Sigmoid colon (tissue), 7 donors: ENCODE measurements at places on chromosomes 5 and 9. TPM values are rescaled to one million over a fixed set of nuclear protein-coding genes. Genes with fewer than 3 reads are reported as not detected.

DNA sequence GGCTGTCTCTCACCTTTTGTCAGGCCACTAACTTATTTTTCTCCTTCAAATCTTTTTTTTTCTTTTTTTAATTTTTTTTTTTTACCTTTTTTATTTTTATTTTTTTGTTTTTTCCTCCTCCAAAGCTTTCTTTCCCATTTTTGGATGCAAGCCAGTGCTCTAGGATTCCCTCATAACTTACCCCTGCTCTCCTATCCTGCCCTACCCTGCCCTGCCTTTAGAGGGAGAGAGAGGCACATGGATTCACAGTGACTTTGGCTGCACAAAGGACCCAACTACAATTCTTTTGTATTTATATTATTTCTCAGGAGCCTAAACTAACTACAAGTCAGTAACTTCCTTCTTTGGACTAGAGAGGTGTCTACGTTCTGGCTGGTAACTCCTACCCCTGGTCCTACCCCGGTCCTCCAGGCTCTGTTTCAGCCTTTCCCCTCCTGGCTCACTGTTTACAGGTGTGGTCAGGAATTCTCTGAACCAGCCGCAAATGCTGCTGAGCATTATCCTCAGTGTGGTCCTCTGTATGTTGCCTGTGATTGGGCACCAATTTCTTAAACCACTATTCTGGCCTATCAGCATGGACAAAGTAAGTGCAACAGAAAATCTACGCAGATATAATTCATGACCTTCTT is 8.4 kb upstream of the RUSC2 start:
- H3K4me3 ChIP-seq = no peak overlapping the region
- no peak overlapping the region for H3K27ac ChIP-seq
- H3K36me3 ChIP-seq = no peaks in the 10 kb centered on the region
- no peaks in the 10 kb centered on the region for H3K4me1 ChIP-seq
- peak; percentile 79 for DNase-seq

GRCh38 chr5:80654054-80654390 is 430 bp upstream of the MSH3 start:
- DNase-seq = no peak
- peaks cover 18% of the 10 kb centered on the region for H3K4me1 ChIP-seq
- H3K4me3 ChIP-seq = peak overlapping the region; percentile 75
- H3K27ac ChIP-seq = peak overlapping the region; percentile 89

TXNDC8 gene
- total RNA-seq = not detected

GRCh38 chr9:101635473-101635872 is 40.7 kb upstream of the PPP3R2 start:
- H3K27ac ChIP-seq = no peak overlapping the region
- H3K27me3 ChIP-seq = no peaks in the 10 kb centered on the region
- no peaks in the 10 kb centered on the region for H3K36me3 ChIP-seq
- H3K4me3 ChIP-seq = no peak overlapping the region
- DNase-seq = no peak
- H3K4me1 ChIP-seq = no peaks in the 10 kb centered on the region

OSMR gene
- 37.2 TPM for total RNA-seq

DNA sequence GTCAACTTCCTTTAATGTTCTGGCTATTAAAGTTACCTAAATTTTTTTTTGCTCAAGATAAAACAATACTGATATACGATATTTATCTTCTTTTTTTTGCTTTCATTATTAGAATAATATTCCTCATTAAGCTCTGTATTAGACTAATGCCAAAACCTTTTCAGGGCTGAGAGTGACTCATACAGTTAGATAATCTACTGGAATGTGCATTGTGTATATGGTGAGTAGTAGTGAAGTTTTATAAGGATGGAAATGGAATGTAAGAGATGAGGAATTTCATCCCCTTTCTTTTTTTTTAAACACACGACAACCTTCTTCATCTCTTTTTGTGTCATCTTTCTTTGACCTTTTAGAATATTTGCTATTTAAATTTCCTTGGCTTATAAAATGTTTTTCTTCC is 268.6 kb downstream of the ISL1 start:
- H3K4me1 ChIP-seq = no peaks in the 10 kb centered on the region
- H3K4me3 ChIP-seq = no peak overlapping the region
- no peak overlapping the region for H3K27ac ChIP-seq
- H3K27me3 ChIP-seq = no peaks in the 10 kb centered on the region

DNA sequence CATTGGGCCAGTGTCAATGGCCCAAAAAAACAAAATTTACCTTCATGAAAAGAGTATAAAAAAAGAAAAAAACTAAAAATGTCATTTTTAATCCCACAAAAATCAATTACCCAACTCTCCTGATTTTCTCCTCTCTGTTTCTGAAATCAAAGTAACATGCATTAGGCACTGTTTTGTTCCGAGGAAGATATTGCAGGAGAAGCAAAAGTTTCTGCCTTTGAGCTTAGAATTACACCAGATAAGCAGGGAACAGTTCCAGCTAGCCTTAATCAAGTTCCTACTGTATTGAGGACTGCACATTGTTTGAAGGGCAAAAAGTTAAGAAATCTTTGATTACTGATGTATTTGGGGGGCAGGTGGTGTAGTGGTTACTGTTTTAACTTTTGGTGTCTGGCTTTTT is 1.1 kb upstream of the PRKAA1 start:
- H3K27me3 ChIP-seq = no peaks in the 10 kb centered on the region
- peak overlapping the region; percentile 99 for H3K27ac ChIP-seq
- peak overlapping the region; percentile 99 for H3K4me3 ChIP-seq

GRCh38 chr9:131477816-131478419 is 24.8 kb upstream of the POMT1 start:
- peaks cover 17% of the 10 kb centered on the region for H3K4me1 ChIP-seq
- H3K4me3 ChIP-seq = no peak overlapping the region
- DNase-seq = no peak
- H3K36me3 ChIP-seq = peaks cover 81% of the 10 kb centered on the region

GRCh38 chr5:1768283-1769000 is 31.2 kb downstream of the MRPL36 start:
- H3K27me3 ChIP-seq = no peaks in the 10 kb centered on the region
- H3K4me1 ChIP-seq = no peaks in the 10 kb centered on the region
- no peak overlapping the region for H3K27ac ChIP-seq
- peak; percentile 62 for DNase-seq

- H3K4me3 ChIP-seq = no peak overlapping the region
- no peak overlapping the region for H3K27ac ChIP-seq
- no peaks in the 10 kb centered on the region for H3K27me3 ChIP-seq
- no peaks in the 10 kb centered on the region for H3K4me1 ChIP-seq
These were observed 53.1 kb downstream of the RNF130 start for GRCh38 chr5:180018347-180019060.

WNK2 gene
- total RNA-seq = 95.8 TPM

- H3K36me3 ChIP-seq = no peaks in the 10 kb centered on the region
- no peak overlapping the region for H3K27ac ChIP-seq
- no peaks in the 10 kb centered on the region for H3K27me3 ChIP-seq
- H3K4me3 ChIP-seq = no peak overlapping the region
These were observed 146.8 kb upstream of the TBC1D2 start for GRCh38 chr9:98402019-98402840.

GRCh38 chr9:78097541-78097940 is 65.9 kb upstream of the GNAQ start:
- no peak overlapping the region for H3K27ac ChIP-seq
- no peaks in the 10 kb centered on the region for H3K36me3 ChIP-seq
- no peak for DNase-seq
- no peak overlapping the region for H3K4me3 ChIP-seq
- H3K27me3 ChIP-seq = no peaks in the 10 kb centered on the region

DNA sequence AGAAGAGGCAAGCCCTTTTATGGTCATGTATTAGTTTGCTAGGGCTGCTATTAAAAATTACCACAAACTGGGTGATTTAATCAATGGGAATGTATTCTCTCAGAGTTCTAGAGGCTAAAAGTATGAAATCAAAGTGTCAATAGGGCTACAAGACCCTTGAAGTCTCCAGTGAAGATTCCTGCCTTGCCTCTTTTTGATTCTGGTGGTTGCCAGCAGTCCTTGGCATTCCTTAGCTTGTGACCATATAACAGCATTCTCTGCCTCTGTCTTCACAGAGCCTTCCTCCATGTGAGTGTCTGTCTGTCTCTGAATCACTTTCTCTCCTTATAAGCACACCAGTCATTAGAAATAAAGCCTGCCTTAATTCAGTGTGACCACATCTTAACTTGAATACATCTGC is 282.7 kb downstream of the KCNN2 start:
- no peaks in the 10 kb centered on the region for H3K4me1 ChIP-seq
- DNase-seq = no peak
- H3K27ac ChIP-seq = no peak overlapping the region
- H3K27me3 ChIP-seq = no peaks in the 10 kb centered on the region
- no peak overlapping the region for H3K4me3 ChIP-seq

DNA sequence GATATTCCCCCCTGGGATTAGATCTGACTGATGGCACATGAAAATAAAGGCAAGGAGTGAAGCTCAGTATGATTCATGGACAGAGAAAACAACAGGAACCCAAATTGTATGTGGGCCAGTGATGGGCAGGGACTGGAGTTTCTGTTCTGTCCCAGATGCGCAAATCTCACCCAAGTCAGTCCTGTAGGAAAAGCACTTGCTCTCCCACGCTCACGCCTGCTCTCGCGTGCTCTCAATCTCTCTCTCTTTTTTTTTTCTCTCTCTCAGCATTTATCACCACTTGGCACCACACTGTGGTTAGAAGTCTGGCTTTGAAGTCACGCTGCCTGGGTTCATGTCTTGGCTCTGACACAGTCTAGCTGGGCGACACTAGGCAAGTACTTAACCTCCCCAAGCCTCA is 106.5 kb upstream of the LRRTM2 start:
- no peak for DNase-seq
- H3K4me1 ChIP-seq = no peaks in the 10 kb centered on the region
- no peak overlapping the region for H3K4me3 ChIP-seq
- H3K27ac ChIP-seq = no peak overlapping the region
- H3K36me3 ChIP-seq = no peaks in the 10 kb centered on the region

DNA sequence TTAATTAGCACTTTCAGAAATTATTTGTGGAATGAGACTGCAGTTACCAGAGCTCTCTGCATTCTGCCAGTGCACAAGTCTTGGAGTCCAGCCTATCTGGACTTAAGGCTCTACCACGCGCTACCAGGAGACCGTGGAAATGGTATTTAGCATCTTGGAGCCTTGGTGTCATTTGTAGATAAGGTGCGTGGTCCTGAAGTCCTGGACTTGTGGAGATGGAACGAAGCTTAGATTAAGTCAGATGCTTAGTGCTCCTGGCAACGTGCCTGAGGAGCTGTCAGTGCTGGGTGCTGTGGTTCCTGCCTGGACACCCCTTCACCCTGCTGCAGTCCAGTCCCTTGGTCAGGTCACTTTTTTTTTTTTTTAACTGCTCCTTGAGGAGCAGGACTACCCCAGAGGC is 59.7 kb downstream of the RCL1 start:
- no peaks in the 10 kb centered on the region for H3K36me3 ChIP-seq
- DNase-seq = no peak
- H3K27ac ChIP-seq = no peak overlapping the region
- no peaks in the 10 kb centered on the region for H3K27me3 ChIP-seq
- no peaks in the 10 kb centered on the region for H3K4me1 ChIP-seq

DNA sequence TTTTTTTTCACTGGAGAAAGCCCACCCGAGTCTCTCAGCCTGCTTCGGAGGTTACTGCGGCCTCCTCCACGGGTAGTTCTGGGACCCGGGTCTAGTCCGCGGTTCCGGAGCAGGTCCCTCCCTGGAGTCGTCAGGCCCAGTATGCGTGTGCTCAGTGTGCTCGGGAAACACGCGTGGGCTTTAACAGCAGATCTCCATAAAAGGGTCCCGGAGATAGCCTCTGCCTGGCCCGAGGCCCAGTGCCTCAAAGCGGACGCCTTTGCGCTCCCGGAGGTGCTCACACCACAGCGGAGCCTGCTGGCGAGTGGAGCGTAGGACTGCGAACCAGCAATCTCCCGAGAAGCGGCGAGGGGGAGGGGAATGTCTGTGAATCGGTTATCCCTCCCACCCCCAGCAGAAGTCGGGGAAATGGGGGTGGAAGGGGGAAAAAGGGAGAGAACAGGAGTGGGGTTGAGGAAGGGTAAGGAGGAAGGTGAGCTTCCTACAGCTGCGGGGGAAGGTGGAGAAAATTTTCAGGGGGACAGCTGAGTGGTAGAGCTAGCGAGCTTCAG is 28.7 kb downstream of the CDKN2A start:
- peaks cover 84% of the 10 kb centered on the region for H3K27me3 ChIP-seq
- no peaks in the 10 kb centered on the region for H3K36me3 ChIP-seq
- H3K4me3 ChIP-seq = peak overlapping the region; percentile 37

BAAT gene
- not detected for total RNA-seq

GRCh38 chr9:5205071-5205470 is 19.6 kb upstream of the INSL6 start:
- no peak for DNase-seq
- no peak overlapping the region for H3K4me3 ChIP-seq
- H3K36me3 ChIP-seq = no peaks in the 10 kb centered on the region
- no peaks in the 10 kb centered on the region for H3K27me3 ChIP-seq
- H3K27ac ChIP-seq = no peak overlapping the region

GRCh38 chr9:135980926-135981630 is 19.9 kb upstream of the UBAC1 start:
- peaks cover 68% of the 10 kb centered on the region for H3K27me3 ChIP-seq
- H3K4me3 ChIP-seq = no peak overlapping the region
- peaks cover 4% of the 10 kb centered on the region for H3K4me1 ChIP-seq
- H3K36me3 ChIP-seq = no peaks in the 10 kb centered on the region

MARCHF11 gene
- total RNA-seq = not detected

- H3K27ac ChIP-seq = no peak overlapping the region
- H3K36me3 ChIP-seq = no peaks in the 10 kb centered on the region
- DNase-seq = peak; percentile 83
- peaks cover 14% of the 10 kb centered on the region for H3K4me1 ChIP-seq
These were observed 221.8 kb downstream of the MEF2C start for GRCh38 chr5:88660947-88661805.

DNA sequence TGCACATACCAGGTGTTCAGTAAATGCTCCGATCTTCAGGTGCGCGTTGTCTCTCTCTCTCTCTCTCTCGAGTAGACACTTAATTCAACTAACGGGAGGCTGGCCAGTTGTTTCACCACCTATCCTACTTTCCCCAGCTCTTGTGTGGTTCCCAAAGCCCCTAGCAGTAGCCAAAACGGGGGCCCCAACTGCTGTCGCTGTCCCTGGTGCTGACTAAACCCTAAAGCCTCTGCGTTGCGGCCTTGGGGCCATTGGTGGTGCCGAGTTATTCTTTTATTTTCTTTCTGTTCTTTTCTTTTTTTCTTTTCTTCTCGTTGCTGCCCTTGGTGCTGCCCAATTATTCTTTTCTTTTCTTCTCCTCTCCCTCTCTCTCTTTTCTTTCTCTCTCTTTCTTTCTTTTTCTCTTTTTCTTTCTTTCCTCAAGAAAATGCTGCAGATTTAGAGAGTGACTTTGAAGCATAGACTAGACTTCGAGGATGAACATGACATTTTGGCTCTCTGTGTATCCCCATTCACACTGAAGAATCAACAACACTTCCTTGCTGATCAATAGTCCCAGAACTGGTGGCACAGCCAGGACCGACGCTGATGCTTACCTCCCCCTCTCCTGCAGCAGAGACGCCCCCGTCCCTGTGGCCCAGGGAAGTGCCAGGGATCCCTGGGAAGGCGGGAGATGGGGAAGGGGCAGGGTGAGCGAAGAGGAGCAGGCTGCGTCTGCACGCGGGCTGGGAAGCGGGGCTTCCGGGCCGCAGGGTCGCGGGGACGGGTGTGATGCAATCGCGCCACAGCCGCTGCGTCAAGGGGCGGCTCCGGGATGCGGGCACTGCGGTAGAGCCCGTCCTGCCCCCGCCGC is at the start of gene FBLL1:
TSS of gene FBLL1 (plus strand) at position 785 of the 853 bp plus-strand sequence. CDS start 200 bp downstream, outside the sequence.
- peaks cover 46% of the 10 kb centered on the region for H3K27me3 ChIP-seq
- no peaks in the 10 kb centered on the region for H3K36me3 ChIP-seq
- H3K4me1 ChIP-seq = peaks cover 12% of the 10 kb centered on the region
- no peak within 1 kb of the TSS for H3K27ac ChIP-seq
- DNase-seq = no peak
